ENCODE measurements at places on chromosomes 3 and 15.

- H3K4me3 ChIP-seq: no peak overlapping the region
- no peak for DNase-seq
- no peak overlapping the region for H3K27ac ChIP-seq
Observed at GRCh38 chr3:175404027-175404426, 544.9 kb downstream of the NAALADL2 start.

GRCh38 chr3:152236716-152237115, 32.0 kb upstream of the MBNL1 start:
- no peaks in the 10 kb centered on the region for H3K36me3 ChIP-seq
- H3K27ac ChIP-seq: no peak overlapping the region
- DNase-seq: no peak
- H3K4me3 ChIP-seq: no peak overlapping the region

- DNase-seq: no peak
- no peaks in the 10 kb centered on the region for H3K36me3 ChIP-seq
- no peaks in the 10 kb centered on the region for H3K4me1 ChIP-seq
- H3K27me3 ChIP-seq: no peaks in the 10 kb centered on the region
- H3K4me3 ChIP-seq: no peak overlapping the region
Observed at GRCh38 chr3:148451969-148452368, 245.7 kb upstream of the AGTR1 start.

- H3K4me1 ChIP-seq: no peaks in the 10 kb centered on the region
- DNase-seq: no peak
- no peaks in the 10 kb centered on the region for H3K36me3 ChIP-seq
- H3K27ac ChIP-seq: no peak overlapping the region
Observed at GRCh38 chr3:42515391-42515916, 13.0 kb downstream of the VIPR1 start.

- DNase-seq: no peak
- H3K36me3 ChIP-seq: no peaks in the 10 kb centered on the region
- no peak overlapping the region for H3K27ac ChIP-seq
- H3K27me3 ChIP-seq: no peaks in the 10 kb centered on the region
Observed at GRCh38 chr3:15610082-15610759, 8.7 kb downstream of the BTD start.

DNA sequence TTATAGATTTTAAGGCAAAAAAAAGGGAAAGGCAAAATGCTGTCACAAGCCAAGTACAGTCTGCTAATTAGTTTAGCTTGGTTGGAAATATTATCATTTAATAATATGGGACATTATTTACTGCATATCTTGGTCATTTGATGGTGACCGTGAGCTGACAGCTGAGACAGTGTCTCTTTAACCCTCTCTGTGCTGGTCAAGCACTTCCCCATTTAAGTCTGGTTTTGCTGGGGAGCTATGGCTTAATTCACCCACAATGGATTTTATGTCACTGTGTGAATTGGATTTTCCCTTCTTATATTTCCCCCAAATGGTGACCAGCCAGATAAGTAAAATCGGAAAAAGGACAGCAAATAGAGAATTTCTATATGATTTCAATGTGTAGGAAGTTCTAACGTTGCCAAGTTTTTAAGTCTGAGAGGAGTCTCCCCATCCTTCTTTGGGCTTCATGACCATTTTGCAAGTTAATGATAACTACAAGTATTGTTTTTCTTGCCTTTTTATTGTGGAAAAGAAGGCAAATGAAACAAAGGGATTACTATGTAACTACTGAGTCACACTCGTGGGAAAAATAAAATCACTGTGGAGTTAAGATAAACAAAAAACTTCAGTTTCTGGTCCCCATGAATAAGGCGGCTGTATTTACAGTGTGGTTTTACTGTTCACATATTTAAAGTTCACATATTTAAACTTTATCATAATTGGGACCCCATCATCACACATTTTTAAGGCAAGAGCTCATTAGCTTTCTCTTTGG, 373.5 kb downstream of the NR2F2 start:
- H3K27ac ChIP-seq: no peak overlapping the region
- no peak for DNase-seq
- H3K36me3 ChIP-seq: no peaks in the 10 kb centered on the region
- H3K4me1 ChIP-seq: 0 out of 2 replicates have a peak, but pooled peaks cover 4% of the 10 kb centered on the region
- H3K27me3 ChIP-seq: no peaks in the 10 kb centered on the region

DNA sequence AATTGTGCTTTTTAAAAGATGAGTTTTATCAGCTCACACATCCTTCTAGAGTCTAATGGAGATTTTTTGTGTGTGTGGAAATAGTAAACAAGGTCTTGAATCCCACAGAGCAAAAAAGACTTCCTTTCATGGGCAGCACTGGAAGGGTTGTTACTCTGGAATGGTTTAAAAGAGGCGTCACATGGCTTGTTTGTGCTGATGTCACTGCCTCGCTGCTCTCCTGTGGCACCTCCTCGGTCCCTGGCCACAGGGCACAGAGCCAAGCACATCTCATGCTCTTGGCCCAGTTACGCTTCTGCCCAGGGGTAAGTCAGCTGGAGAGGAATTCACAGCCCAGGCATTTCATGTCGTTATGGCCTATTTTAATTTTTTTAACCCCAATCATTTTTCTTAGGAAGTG, 53.2 kb downstream of the PGPEP1L start:
- H3K4me1 ChIP-seq: peaks cover 14% of the 10 kb centered on the region
- no peak overlapping the region for H3K27ac ChIP-seq
- no peak for DNase-seq
- H3K4me3 ChIP-seq: no peak overlapping the region
- no peaks in the 10 kb centered on the region for H3K27me3 ChIP-seq
